ENCODE measurements at places on chromosomes 4 and X. TPM values are rescaled to one million over a fixed set of nuclear protein-coding genes. Genes with fewer than 3 reads are reported as not detected.
A peak's percentile ranks its signal among the peaks of the same experiment; 100 is the strongest.

DNA sequence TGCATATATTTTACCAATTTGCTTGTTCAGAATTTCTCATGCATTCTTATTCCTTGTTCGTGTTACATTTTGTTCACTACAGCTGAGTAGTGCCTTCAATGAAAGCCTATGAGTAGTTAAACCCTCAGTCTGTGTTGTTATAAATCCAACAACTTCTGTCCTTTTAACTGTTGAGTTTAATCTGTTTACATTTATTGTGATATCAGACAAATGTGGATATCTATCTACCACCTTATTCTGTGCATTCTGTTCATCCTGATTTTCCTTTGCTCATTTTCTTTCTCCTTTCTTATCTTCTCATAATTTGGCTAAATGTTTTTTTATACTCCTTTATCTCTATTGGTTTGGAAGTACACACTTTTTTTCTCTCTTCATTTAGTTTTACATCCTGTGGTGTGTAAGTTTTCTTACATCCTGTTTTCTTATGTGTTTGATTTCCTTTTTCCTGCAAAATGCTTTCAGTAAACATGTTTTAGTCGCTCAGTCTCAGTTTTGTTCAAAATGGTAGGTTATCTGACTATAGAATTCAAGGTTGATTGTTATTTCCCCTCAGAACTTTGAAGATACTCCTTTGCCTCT is 54.2 kb downstream of the CASP6 start:
- no peaks in the 10 kb centered on the region for H3K27me3 ChIP-seq
- no peaks in the 10 kb centered on the region for H3K4me1 ChIP-seq
- no peak overlapping the region for H3K27ac ChIP-seq
- no peak overlapping the region for H3K4me3 ChIP-seq
- no peaks in the 10 kb centered on the region for H3K36me3 ChIP-seq

The ADH1B gene
- 0.98 TPM for total RNA-seq

The FAAH2 gene
- total RNA-seq = 0.10 TPM

DNA sequence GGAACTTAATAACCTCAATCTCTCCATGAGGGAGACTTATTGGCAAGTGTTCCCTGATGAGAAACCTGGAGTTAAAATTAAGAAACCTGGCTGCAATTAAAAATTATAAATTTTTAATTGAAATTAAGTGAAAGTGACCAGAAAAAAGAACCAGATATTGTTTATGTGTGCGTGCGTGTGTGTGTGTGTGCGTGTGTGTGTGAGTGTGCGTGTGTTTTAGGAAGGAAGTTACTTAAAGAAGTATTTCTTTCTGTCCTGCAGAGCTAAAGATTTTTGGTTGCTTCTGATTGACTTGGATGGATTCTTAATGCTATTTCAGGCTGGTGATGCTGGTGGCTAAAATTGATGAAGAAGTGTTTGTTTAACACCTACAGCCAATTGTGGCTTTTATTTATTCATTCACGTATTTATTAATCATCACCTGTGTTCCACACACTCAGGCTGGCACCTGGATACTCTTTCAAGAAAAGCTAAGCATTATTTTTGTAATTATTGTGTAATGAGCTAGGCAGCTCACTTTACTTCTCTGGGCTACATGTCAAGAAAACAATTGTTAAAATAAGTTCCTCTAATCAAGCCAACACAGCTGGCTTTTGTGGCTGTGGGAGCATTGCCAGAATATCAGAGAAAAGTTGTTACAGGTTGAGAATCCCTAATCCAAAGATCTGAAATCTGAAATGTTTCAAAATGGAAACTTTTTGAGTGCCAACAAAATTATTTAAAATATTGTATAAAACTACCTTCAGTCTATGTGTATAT is 68.5 kb downstream of the CEP44 start:
- no peak for DNase-seq
- no peaks in the 10 kb centered on the region for H3K27me3 ChIP-seq
- H3K4me3 ChIP-seq = no peak overlapping the region
- H3K27ac ChIP-seq = no peak overlapping the region

The GAGE2A gene
- not detected for total RNA-seq

DNA sequence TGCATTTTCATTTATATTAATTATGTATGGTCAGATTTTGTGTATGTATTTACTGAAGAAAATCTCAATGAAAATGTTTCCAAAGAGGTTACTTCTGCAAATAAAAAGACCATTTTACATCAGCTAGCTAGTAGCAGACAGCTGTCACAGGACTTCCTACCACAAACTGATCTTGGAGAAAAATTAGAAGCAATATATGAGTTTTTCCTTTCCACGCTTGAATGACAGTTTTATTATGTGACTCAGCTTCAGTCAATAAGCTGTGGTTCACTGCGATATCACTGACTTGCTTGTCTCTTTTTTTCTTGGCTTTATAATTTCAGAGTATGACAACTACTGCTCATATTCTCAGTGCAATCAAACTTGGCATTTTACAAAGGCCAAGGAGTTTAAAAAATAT is 787.4 kb upstream of the GALNTL6 start:
- H3K4me1 ChIP-seq = no peaks in the 10 kb centered on the region
- no peak overlapping the region for H3K4me3 ChIP-seq
- H3K36me3 ChIP-seq = no peaks in the 10 kb centered on the region
- DNase-seq = no peak
- no peaks in the 10 kb centered on the region for H3K27me3 ChIP-seq
- H3K27ac ChIP-seq = no peak overlapping the region

GRCh38 chr4:13493793-13494192 is 9.7 kb upstream of the RAB28 start:
- no peak overlapping the region for H3K4me3 ChIP-seq
- no peaks in the 10 kb centered on the region for H3K4me1 ChIP-seq
- no peak for DNase-seq
- H3K36me3 ChIP-seq = no peaks in the 10 kb centered on the region

- no peak for DNase-seq
- no peaks in the 10 kb centered on the region for H3K4me1 ChIP-seq
These were observed 46.4 kb downstream of the GAB1 start for GRCh38 chr4:143383005-143383574.

GRCh38 chr4:15963576-15963975 is 601 bp upstream of the FGFBP2 start:
- no peaks in the 10 kb centered on the region for H3K4me1 ChIP-seq
- no peaks in the 10 kb centered on the region for H3K36me3 ChIP-seq

DNA sequence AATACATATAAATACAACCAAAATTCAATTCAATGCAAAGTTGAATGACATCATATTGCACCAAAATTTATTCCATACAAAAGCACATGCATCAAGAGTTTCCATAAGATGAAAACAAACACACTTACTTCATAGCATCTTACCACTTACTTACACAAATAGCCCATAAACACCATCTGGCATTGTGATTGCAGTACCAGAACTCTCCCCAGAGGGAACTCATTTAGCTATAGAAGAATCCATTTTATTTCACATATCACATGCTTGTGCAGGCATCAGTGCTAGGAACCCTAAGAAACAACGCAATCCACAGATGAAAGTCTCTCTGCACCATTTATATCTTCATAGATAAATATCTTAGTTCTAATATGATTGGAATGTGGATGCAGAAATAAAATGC is 77.9 kb downstream of the SLC7A11 start:
- no peaks in the 10 kb centered on the region for H3K27me3 ChIP-seq
- no peak for DNase-seq
- no peak overlapping the region for H3K4me3 ChIP-seq
- H3K36me3 ChIP-seq = no peaks in the 10 kb centered on the region
- no peaks in the 10 kb centered on the region for H3K4me1 ChIP-seq
- H3K27ac ChIP-seq = no peak overlapping the region

The STS gene
- total RNA-seq = 2.0 TPM

DNA sequence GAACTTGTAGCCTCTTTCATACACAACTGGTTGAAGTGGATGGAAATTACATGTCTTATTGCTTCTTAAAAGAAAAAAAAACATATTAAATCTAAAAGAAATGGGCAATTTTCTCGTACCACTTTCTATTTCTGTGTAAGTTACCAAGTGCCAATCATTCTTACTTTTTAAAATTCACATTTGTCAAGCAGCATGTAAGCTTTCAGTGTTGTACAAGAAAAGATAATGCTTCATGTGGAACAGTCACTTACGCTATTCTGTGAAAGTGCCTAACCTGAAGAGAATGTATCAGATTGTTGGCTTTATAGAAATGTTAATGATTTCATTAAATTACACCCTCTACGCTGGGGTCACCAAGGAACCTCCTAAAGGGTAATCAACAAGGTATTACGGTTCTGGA is 4.4 kb upstream of the DCTD start:
- no peak overlapping the region for H3K4me3 ChIP-seq
- H3K36me3 ChIP-seq = no peaks in the 10 kb centered on the region
- DNase-seq = no peak
- no peaks in the 10 kb centered on the region for H3K4me1 ChIP-seq
- no peak overlapping the region for H3K27ac ChIP-seq
- H3K27me3 ChIP-seq = no peaks in the 10 kb centered on the region

DNA sequence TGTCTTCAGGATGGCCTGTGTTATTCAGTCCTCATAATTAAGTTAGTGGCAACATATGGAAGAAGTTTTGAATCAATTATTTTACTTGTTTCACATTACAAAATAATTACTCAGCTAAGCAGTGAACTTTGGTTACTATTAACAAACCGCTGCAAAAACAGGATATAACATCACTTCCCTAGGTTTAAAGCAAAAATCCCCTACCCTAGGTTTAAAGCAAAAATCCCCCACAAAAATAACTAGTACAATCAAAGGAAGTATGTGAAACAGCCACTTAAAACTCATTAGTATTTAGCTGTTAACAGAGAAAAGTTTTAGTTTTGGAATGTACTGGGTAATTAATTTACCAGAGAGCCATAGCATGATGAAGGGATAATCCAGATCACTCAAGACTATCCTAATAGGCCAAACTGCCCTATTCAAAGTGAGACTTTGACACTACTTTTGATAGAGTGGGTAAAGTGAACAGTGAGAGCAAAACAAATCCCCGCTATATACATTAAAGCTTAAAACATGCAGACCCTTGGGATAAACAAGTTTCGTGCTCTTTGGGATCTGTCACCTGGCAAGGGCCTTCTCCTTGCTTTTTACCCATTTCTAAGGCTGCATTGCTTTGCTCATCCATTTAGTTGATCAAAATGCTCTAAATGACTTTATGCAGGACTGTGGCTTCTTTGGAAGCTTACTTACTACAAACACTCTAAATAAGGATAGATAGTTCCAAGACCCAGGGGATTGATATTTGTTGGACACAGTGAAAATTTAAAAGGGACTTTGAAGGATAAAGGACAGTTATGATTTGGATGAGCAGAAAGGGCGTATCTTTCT is 36.4 kb upstream of the GPR174 start:
- DNase-seq = no peak
- H3K36me3 ChIP-seq = no peaks in the 10 kb centered on the region
- H3K27ac ChIP-seq = no peak overlapping the region
- no peaks in the 10 kb centered on the region for H3K27me3 ChIP-seq
- H3K4me1 ChIP-seq = no peaks in the 10 kb centered on the region
- H3K4me3 ChIP-seq = no peak overlapping the region

The KDM6A gene
- 24.0 TPM for total RNA-seq

GRCh38 chr4:120065974-120066516 is 603 bp downstream of the MAD2L1 start:
- no peaks in the 10 kb centered on the region for H3K27me3 ChIP-seq
- DNase-seq = no peak
- peak overlapping the region; percentile 95 for H3K27ac ChIP-seq
- peaks cover 12% of the 10 kb centered on the region for H3K36me3 ChIP-seq
- H3K4me3 ChIP-seq = peak overlapping the region; percentile 76

GRCh38 chr4:13325744-13326143 is 158.4 kb downstream of the RAB28 start:
- H3K27ac ChIP-seq = no peak overlapping the region
- no peak for DNase-seq
- no peaks in the 10 kb centered on the region for H3K27me3 ChIP-seq
- H3K4me3 ChIP-seq = no peak overlapping the region
- no peaks in the 10 kb centered on the region for H3K36me3 ChIP-seq

DNA sequence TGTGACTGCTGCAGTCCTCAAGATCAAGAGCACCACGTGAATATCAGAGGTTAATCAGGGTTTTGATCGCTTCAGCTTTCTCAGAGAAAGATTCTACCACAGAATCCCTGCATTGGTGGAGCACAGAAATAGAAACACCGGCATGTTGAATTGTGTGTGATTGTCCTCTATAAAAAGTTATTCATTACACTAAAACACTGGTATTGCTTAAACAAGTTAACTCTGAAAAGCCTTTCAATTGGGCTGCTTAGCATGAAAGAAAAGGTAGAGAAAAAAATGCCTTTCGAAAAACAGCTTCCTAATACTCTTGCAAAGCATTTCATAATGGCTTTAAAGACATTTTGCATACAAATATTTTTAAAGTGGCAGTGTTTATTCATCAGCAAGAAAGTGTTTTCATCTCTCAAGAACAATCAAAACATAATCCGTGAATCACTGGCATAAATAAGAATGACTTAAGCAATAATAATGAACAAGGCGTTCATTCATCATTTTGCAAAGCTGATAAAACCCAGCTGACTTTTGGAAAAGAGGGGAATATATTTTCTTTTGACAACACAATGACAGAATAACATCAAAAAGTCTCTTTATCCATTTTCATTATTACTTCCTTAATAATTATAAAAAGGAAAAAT is 61.1 kb downstream of the HELT start:
- DNase-seq = no peak
- H3K36me3 ChIP-seq = no peaks in the 10 kb centered on the region
- no peaks in the 10 kb centered on the region for H3K4me1 ChIP-seq
- H3K27ac ChIP-seq = no peak overlapping the region

GRCh38 chr4:84298023-84298718 is 200.9 kb downstream of the NKX6-1 start:
- no peaks in the 10 kb centered on the region for H3K36me3 ChIP-seq
- no peak overlapping the region for H3K27ac ChIP-seq
- H3K4me1 ChIP-seq = no peaks in the 10 kb centered on the region
- H3K4me3 ChIP-seq = no peak overlapping the region
- DNase-seq = no peak

DNA sequence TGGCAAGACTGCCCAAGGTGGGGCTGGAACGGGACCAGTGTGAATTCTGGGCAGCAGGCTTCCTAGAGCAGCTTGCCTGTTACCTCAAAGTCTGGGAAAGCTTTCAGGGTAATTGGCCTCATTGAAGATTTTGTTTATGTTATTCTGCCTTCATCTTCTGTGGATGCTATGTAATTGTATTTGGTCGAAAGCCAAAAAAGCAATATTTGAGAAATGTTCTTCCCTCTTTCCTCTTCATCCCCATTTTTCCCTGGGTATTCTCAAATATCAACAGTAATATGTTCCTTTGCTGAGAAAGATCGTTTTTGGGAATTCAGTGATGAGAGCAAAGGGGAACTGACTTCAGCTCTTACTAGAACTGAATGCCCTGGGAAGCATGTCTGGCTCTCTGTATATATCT is 12.9 kb downstream of the TMEM131L start:
- peaks cover 10% of the 10 kb centered on the region for H3K4me1 ChIP-seq
- H3K27ac ChIP-seq = no peak overlapping the region

DNA sequence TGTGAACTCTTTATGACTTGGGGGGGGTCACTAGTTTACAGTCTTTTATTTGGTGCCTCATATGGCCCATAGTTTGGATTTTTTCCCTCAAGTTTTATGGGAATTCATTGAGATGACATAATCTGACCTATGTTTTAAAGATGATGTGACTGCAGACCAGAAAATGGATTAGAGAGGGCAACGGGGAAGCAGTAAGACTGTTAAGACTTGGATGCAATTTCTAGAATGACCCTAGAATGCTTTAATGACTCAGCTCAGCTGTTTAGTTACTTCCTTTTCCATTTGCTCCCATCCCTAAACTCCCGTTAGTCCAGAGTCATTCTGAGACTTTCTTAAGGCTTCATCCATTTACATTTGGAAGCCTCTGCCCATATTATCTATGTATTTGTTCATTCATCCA is 59.9 kb upstream of the PDGFRA start:
- H3K4me1 ChIP-seq = no peaks in the 10 kb centered on the region
- H3K36me3 ChIP-seq = no peaks in the 10 kb centered on the region
- no peak overlapping the region for H3K4me3 ChIP-seq
- no peak for DNase-seq
- H3K27me3 ChIP-seq = no peaks in the 10 kb centered on the region
- H3K27ac ChIP-seq = no peak overlapping the region

Data from Panc1 (cell line).